HCEC 1CT (cell line): ENCODE measurements at places on chromosomes 5 and 9.
A peak's percentile ranks its signal among the peaks of the same experiment; 100 is the strongest.

- no peak for DNase-seq
These were observed 61.5 kb downstream of the SV2C start for GRCh38 chr5:76144513-76145274.

DNA sequence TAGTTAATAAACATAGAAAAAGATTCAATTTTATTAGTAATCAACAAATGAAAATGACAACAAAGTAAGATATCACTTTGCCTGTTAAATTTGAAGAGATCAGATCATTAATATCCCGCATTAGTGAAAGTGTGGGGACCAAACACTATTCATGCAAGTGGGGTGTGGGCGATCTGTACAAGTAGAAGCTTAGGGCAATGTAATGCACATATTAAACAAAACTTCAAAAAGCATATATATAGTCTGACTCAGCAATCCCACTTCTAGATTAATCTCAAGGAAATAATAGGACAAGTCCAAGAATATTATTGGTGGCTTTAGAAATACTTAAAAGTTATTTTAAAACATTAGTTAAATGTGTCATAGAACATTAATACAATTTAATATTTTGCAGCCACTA lies 188.5 kb downstream of the LRRC70 start:
- DNase-seq = no peak

DNA sequence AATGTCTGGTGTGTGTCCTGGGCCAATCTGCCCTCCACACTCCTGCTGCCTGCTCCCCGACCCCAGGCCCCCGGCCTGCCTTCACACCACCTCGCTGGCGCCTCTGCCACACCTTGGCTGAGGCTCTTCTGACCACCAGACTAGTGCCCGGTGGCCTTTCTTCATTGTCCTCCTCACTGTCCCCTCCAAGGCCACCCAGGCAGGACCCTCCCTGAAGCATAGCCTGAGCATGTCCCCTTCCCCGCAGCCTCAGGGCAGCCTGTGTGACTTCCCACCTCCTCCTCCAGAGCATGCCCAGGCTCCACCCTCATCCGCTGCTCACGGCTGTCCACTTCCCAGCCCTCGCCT lies 154.6 kb downstream of the OLFM1 start:
- DNase-seq = no peak

DNA sequence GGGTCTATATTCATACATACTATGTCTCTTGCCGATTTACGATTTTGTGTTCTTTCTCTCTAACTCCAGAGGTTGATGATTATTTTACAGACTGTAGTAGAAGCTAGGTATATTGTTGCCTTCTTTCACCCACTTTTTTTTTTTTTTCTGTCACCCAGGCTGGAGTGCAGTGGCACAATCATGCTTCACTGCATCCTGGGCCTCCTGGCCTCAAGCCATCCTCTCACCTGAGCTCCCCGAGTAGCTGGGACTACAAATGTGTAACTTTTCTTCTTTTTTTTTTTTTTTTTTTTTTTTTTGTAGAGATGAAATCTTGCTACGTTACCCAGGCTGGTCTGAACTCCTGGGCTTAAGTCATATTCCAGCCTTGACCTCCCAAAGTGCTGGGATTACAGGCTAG lies 96.2 kb downstream of the CHSY3 start:
- no peak for DNase-seq

DNA sequence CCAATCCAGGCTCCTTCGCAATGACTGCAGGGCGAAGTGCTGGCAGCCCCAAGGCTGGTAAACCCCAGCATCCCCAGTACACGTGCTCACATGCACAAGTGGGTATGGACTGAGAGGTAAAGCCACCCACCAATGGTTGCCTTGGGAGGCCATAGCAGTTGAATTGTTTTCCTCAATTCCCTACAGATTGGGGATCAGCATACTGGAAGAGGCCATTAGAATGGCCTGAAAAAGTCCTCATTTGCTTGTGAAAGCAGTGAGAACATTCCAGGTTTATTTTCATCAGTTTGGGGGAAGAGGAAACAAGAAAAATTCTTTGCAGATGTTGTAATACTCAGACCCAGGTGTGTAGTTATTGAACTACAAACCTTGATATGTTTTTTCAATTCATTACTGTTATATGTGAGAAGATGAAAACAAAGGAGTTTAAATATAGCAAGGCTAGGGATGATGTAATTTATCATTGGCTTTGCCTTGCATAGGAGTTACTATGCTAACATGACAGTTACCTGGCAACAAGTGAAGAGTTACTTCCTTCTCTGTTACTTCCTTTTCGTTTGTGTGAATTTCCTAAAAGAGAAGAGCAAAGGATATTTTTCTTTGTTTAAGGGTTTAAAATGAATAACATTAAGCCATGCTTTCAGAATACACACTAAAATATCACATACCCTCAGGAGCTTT lies 36.4 kb downstream of the MTMR12 start:
- DNase-seq = no peak

GRCh38 chr9:121350993-121351561 lies 19.0 kb downstream of the STOM start:
- peak; percentile 79 for DNase-seq

DNA sequence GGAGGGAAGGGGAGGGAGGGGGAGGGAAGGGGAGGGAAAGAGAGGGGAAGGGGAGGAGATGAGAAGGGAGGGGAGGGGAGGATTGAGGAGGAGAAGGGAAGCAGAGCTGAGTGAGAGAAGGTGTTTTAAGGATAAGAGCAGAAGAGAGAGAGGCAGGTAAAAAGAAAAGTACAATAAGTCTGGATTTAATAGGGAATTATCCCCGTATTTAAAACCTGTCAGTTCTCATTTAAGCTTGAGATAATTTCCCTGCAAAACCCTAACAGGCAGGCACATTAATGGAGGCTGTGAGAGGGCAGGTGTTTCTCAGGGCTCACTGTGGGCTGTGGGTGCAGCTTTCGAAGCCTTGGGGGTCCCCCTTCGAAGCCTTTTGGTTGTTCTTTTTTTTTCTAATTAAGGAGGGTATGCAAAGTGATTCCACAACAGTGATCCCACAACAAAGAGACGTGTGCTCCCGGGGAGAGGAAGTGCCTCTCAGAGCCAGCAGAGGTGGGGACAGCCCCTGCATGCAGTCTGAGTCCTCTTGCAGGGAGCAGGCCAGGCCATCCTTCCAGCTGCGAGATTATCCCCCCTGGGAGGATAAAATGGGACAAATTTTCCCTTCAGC lies 317.9 kb upstream of the IRX1 start:
- no peak for DNase-seq

DNA sequence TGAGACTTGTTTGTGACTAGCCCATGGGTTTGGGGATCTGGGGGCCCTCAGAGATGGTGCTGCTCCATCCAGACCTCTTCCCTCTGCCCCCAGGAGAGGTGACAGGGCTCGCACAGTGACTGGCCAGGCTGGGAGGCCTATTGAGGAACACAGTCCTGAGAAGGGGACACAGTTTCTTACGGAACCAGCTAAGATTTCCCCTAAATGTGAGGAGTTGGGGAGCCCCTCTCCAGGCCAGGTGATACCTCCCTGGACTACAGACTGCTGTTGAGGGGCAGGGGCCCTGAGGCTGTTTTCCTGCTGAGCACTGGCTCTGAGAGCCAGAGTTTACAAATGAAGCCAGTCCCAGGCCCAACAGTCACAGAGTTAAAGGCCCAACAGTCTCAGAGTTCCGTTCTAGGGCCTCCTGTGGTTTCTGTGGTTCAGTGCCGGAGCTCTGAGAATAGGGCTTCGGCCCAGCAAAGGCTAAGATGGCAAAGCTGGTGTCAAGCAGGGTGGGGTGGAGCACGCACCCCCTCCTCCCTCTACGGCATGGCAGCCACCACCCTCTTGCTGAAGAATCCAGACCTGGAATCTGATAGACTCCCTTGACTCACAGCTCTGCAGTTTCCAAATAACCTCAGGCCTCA lies 1.1 kb upstream of the SEMA4D start:
- no peak for DNase-seq

GRCh38 chr5:76163111-76163628 lies 80.0 kb downstream of the SV2C start:
- no peak for DNase-seq

DNA sequence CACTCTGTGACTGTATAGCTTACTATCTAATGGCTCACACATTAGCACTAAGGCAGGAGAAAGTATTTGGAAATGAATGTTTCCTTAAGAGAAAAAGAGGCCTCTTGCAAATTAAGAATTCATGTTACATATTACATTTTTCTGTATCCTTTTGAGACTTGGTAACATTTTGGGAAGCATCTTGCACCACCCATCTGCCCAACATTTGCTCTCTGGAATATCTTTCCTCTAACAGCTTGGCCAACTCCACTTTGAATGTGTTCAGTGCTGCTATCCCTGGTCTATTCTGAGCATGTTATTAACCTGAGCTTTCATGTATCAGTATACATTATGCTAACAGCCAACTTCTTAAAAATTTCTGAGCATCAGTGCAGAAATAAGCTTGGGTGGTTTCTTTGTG lies 27.2 kb downstream of the MFAP3 start:
- no peak for DNase-seq

DNA sequence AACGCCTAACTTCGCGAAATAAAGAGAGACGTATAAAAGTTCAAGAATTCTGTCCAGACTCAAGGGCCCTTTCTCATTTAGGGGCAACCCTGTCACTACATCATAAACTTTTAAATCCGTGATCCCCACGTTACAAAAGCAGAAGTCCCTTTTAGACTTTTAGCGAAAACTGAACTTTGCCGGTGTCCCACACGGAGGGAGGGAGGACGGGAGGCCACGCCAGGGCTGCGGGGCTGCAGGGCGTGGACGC lies 515 bp upstream of the F2R start:
- DNase-seq = no peak

GRCh38 chr5:135034236-135034962 lies 371 bp upstream of the PITX1 start:
- peak; percentile 87 for DNase-seq

GRCh38 chr5:150481972-150482406 lies 25.9 kb upstream of the NDST1 start:
- no peak for DNase-seq

DNA sequence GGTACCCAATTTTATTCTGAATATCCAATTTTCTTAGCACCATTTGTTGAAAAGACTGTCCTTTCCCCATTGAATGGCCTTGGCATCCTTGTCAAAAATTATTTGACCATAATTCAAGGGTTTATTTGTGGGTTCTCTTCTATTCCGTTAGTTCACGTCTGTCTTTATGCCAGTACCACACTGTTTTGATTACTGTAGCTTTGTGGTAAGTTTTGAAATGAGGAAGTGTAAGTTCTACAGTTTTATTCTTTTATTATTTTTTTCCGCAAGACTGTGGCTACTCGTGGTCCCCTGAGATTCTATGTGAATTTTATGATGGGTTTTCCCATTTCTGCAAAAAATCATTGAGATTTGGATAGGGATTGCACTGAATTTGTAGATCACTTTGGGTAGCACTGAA lies 402.6 kb downstream of the PLK2 start:
- DNase-seq = no peak

- DNase-seq = no peak
These were observed 36.4 kb downstream of the SKIC3 start for GRCh38 chr5:95518417-95518816.

DNA sequence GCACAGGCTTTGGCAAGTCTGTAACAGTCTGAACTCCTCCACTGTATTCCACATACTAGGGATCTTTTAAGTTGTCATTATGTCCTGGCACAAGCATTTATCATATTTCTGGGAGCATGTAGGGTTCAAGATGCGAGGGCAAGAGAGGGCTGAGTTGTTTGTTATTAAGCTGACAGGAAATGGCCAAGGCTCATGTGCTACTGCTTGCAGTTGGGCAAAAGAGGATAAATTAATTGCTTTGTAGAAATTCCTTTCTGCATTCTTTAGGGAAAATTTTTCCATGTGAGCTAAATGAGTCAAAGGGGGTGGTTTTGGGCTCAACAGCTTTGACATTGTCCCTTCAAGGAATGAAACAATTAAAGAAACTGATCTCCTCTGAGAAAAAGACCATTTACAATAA lies 35.4 kb downstream of the DOCK8 start:
- DNase-seq = no peak

- DNase-seq = no peak
These were observed 13.0 kb downstream of the SNX24 start for GRCh38 chr5:122858451-122858850.

DNA sequence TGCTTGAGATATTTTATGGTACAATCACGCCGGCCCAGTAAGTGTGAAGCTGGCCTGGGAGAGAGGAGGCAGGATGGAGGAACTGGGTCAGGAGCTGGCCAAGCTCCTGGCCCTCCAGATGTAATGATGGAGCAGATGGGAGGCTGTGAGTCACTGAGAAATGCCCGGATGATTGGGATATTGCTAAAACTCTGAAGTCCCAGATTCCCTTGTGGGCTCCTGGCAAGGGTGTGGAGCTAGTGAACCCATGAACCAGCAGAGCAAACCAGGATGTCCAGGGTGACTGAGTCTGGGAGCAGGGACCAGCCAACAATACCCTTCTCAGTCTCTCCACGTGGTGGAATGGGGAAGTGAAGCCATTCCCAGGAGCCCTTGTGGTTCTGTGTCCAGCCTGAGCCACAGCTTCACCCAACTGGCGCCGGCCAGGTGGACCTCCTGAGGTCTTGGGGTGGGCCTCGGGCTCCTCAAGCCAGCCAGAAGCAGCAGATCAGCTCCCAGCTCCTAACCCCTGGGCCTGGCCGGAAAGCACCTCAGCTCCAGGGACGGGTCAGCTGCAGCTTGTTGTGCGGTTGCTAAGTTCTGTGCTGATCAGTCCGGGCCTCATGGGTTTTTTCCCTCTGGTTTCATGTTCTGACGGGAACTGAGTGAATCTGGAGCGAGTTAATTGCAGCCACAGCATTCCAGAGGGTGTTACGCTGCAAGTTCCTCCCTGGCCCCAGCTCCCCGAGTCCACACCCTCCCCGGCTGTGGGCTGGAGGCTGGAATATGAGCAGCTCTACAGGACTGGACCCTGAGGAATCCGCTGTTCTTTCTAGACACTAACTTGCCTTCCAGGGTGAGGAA lies 37.6 kb downstream of the DUSP1 start:
- DNase-seq = peak; percentile 98

DNA sequence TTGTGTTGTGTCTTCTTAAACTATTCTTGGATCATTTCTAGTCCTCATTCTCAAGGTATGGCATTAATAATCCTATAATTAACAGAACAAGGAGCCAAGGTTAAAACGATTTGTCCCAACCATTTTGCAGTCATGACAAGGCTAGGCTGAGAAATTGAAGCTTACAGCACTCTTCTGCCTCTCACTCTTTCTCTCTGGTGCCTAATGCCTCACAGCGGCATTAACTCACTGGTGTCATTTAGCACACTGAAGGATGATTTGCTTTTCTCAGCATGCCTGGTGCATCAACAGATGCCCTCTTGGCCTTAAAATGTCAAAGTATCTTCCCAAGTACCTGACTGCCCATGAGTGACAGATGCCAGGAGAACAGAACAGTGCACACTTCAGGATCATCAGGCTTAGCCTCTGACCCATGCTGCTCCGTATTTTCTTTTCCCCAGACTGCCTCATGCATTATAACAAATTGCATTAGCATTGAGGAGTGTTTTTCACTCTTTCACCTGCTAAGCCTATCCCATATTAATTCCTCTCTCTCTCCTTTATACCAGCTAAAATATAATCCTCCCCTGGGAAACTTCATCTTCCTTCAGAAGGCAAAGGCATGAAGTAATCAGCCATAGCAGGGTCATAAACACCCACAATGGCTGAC lies 61.1 kb upstream of the SV2C start:
- no peak for DNase-seq

DNA sequence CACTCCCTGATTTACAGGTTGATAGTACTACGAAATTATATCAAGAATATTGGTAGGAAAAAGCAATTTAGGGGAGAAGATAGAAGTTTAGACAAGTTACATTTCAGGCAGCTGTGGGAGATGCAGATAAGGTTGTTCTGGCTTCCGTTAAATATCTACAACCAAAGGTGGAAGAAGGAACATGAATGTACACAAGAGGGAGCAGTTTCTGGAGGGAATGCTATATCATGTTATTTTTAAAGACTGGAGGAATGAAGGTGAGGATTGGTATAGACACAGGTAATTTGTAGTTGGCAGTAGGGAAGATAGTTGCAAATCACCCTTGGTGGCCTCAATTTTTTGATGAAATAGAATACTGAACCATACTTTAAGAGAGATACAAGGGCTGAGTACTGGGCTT lies 187.3 kb upstream of the NMUR2 start:
- DNase-seq = no peak
